Testis (tissue), 5 donors: ENCODE measurements at places on chromosomes 7 and 10. TPM values are rescaled to one million over a fixed set of nuclear protein-coding genes. Genes with fewer than 3 reads are reported as not detected.

Gene SNCG
- polyA plus RNA-seq: 30.3 TPM

Gene SAMD9L
- 2.7 TPM for polyA plus RNA-seq

Gene PNLIPRP2
- 0.61 TPM for polyA plus RNA-seq

Gene CCL24
- 1.1 TPM for polyA plus RNA-seq

Gene PON1
- polyA plus RNA-seq: 0.61 TPM

Gene GPRIN2
- 5.7 TPM for polyA plus RNA-seq

Gene RBP4
- 7.8 TPM for polyA plus RNA-seq

Gene LIPM
- not detected for polyA plus RNA-seq

Gene SFMBT2
- polyA plus RNA-seq: 3.6 TPM

Gene KCNMA1
- 36.1 TPM for polyA plus RNA-seq

Gene ITGB1
- polyA plus RNA-seq: 175 TPM

Gene SSC4D
- polyA plus RNA-seq: 2.8 TPM

Gene CPA2
- polyA plus RNA-seq: 1.1 TPM

Gene SPDYE8
- 3.8 TPM for polyA plus RNA-seq
